ENCODE measurements at places on chromosomes 4 and X.

DNA sequence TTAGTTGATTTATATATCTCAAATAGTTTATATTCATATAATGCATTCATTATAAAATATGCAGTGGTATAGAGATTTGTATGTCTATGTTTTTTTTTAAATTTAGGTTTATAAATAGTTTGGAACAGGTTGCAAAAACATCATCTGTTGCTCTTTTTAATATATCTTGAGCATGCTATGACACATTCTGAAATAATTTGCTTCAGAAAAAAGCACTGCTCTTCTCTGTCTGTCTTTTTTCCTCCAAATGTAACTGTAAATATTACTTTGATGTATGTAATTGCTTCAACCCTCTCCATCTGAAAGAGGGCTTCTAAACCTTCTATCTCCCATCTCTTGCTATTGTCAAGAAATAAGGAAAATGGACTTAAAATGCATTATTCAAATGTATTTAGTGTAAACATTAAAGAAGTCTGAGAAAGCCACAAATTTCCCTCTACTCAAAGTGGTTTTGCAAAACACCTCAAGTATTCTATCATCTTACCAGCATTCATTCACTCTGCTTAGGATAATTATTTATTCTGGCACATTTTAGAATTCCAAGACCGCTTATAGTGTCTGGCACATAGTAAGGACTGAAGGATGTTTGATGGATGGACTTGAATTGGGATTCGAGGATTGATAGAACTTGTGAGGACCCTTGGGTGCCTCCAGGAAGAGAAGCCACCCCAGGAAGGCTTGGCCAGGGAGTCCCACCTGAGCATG is 87.8 kb downstream of the CLNK start:
- no peak for DNase-seq

DNA sequence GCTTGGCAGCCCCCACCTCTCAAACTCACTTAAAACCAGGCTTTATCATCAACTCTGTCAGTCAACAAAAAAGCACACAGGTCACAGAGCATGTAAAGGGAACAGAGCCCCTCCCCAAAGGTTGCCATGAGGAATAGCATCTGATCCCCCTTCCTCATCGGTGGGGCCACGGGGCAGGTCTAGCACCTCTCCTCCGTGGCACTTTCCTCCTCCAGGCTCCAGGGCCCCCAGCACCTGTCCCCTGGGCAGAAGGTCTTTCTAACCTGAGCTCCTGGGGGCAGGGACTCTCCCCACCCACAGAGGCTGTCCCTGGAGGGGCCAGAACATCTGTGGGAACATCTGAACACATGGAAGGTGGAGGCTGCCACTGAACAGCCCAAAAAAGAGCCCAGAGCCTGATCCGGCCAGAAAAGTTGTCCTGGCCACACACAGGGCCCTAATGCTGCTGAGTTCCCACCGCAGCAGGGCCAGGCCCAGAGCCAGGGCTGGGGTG is 65.7 kb downstream of the ZFYVE28 start:
- no peak for DNase-seq

DNA sequence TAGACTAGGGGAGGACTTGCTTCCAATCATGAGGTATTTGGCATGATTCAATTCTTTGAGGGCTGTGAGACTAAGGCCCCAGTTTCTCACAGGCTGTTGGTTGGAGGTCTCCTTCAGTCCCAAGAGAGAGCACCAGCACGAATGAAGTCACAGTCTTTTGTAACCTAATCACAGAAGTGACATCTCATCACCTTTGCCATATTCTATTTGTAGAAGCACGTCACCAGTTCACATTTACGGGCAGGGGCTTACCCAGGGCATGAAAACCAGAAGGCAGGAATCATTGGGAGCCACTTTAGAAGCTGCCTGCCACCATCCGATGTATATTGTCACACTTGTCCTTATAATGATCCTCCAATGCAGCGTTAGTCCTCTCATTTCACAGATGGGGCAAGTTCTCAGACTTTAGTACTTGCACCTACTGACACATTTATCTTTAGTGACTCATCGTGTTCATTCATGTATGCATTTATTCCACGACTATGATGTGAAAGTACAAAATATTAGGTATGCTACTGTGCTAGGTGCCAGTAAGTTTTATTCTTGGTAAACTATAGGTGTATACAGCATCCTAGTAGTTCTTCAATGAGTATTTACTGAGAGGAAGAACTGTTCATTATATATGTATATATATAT is 163.8 kb upstream of the PGRMC2 start:
- no peak for DNase-seq

DNA sequence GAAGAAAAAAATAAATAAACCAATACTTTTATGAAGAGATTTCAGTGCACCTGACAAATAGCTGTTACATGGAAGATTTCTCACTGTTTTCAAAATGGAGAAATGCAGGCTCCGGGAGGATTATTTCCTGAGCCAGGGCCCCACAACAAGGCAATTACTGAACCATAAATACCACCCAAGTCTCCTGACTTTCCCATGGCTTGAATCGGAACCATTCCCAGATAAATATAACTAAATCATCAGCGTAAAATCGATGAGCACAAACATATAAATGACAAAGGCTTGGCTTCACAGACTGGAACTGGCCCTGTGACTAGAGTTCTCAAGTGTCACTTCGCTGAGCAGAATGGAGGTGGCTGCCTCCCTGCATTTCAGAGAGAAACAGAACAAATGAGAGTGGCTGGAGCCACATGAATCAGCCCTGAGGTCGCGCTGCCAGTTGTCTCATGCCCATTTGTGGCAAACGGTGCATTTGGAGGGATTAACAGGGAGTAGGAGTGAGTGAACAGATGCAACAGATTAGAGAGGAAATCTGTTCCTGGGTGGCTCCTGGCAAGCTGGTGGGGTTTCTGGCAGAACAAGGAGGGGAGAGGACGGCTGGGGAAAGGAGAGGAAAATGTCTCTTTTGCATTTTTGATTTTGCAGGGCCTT is 57.3 kb upstream of the STIM2 start:
- DNase-seq: no peak

DNA sequence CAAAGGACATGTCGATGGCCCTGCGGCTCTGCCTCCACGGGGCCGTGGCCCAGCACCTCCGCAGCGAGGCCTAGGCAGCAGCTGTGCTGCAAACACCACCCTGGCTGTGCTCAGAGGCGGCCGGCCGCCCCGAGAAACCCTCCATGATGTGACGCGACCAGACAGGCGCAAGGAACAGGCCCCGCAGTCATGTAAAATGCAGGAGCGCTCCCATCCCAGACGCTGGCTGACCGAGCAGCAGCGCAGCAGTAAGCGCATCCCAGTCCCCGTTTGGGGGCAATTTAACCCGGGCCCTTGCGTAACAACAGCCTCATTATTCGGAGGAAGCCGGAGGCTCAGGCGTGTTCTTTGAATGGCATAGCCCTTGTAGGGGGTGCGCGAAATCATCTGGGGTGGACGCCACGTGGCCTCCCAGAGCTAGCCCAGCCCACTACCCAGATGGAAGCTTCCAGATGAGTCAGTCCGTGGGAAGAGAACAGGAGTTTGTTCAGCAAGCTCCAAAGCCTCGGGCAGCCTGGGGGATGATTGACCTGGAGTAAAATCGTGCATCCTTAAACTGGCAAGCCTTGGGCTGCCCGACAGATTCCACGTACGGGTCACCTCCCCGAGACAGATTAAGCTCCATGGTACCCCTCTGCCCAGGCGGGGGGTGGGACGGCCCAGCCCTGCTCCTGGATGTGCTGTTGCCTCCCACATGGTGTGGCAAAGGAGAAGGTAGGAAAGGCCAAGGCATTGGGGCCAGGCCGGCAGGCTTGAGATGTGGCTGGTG is 124.0 kb downstream of the HMX1 start:
- no peak for DNase-seq

- no peak for DNase-seq
Observed at GRCh38 chr4:148986951-148987350, 544.7 kb upstream of the NR3C2 start.

DNA sequence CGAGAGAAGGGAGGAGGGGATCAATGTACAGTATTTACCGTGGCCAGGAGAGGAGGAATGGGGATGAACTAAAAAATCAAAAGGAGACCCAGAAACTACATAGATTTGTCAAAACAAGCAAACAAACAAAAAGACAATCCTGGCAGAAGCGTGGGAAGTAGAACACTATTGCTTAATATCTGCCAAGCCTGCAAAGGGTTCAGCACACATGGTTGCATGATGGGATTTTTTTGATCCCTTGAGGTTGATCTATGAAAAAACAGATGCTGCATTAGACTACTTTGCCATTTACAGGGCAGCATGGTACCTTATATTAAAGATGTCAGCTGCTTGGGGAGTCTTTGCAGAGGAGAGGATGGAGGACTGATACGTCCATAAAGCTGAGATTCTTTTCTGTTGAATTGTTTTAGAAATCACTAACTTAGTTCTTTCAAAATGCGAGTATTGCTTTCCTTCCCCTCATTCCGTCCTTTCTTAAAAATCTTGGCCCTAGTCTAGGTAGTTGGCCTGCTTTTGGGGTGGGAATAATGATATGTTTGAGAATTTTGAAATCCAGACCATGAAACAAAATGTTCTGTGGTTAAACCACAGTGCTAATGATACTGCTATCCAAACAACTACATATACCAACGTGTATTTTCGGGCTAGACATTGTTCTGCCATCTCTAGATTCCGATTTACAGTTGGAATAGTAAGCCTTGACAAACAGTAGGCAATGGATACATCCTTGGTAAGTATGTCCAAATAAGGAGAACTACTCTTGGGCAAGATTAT is 39.6 kb upstream of the TMEM150C start:
- DNase-seq: no peak

GRCh38 chr4:78437608-78438088 is 113.9 kb upstream of the ANXA3 start:
- no peak for DNase-seq

DNA sequence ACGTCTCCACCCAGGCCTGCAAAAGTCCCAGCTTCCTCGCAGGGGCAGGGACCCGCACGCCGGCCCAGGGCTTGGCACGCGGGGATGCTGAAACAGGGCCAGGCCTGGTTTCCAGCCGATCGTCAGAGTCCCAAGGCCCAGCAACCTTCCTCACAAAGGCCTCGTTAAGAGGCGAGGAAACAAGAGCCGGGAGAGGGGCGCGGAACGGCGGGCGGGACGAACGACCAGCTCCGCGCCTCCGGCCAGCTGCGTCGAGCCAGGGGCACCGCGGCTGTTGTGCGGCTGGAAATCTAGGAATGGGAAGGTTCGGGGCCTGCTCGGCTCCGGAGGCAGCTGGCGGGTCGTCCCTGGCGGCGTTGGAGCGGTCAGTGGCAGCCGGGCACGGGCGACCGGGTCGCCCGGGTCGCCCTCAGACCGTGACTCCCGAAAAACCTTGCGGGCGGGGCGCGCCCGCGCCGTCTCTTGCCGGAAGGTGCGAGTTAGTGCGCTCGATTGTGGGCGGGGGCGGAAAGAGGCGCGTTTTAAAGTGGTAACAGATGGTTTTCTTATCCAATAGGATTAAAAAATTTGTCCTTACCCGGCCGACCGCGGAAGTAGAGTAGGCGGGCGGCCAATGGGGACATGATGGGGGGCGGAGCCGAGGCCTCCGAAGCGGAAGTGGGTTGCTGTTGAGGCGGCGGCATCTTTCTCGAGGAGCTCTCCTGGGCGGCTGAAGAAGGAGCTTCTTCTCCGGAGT is at the start of gene RNF4:
Gene RNF4, plus strand, starts transcription at position 651 of the 736 bp plus-strand sequence. CDS start 21,388 bp downstream, outside the sequence.
- DNase-seq: peak; percentile 92

DNA sequence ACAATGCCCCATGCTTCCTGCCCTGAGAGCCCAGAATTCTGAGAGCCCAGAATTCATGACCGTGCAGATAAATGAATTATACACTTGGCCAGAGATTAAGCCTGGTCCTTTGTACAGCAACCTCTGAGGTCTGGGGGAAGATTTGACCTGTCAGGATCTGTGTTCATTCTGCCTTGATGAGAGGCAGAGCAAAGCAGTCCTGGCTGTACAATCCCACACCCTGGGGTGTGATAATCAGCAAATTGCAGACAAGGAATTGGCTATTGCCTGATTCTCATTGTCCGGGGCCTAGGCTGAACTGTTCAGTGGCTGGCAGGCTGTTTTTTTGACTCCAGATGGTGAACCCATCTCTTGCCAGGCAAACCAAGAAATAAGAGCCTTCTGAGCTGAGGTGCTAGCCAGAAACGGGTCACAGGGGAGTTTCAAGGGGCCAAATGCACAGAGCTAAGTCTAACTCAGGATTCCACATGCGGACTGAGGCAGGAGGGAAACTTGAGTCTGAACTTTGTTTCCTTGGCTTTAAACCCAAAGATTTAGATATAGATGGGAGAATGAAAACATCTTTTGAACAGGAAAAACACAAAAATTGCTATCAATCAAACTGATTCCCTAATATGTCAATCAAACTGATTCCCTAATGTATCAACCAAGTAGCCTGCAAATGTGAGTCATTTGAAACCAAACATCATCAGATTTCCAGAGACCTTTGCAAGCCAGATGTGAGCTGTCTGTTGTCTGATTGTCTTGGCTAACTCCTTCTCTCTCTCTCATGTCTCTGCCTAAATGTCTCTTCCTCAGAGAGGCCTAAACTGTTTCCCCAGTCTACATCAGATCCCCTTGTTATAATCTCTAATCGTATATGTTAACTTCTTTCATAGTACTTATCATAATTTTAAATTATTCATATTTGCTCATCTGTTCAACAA is 159.3 kb downstream of the ATG4A start:
- no peak for DNase-seq

GRCh38 chrX:54248309-54248708 is 65.3 kb upstream of the FAM120C start:
- DNase-seq: no peak

DNA sequence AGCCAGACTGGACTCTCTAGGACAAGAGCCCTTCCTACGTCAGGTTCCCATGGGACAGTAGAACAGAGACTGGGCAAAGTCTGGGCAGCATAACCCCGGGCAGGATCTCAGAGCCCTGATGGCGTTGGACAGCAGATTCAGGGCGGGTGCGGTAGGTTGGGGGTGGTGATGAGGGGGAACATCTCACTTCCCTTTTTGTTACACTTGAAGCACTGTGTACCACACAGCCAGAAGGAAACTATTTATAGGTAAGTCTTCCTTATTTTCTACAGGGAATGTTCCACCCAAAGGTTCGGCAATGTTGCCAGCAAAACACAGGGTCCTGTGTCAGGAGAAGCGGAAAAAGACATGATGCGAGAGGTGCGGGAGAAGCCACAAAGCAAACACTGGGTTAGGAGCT is 54.3 kb downstream of the TSC22D3 start:
- DNase-seq: no peak

- DNase-seq: no peak
Observed at GRCh38 chr4:168317621-168318020, 931 bp downstream of the DDX60 start.

GRCh38 chrX:71563921-71564320 is 14.3 kb upstream of the GCNA start:
- no peak for DNase-seq
